Diencephalon (tissue), 1 donor: ENCODE measurements at places on chromosomes 7 and 10. TPM values are rescaled to one million over a fixed set of nuclear protein-coding genes. Genes with fewer than 3 reads are reported as not detected.

Gene NUTM2A
- total RNA-seq: 2.3 TPM

Gene GLCCI1
- total RNA-seq: 75.4 TPM

Gene STEAP2
- 9.9 TPM for total RNA-seq

Gene RASSF4
- 15.7 TPM for total RNA-seq

Gene PURB
- total RNA-seq: 38.5 TPM

Gene PTF1A
- total RNA-seq: not detected

Gene IGFBP3
- 7.2 TPM for total RNA-seq
